Activated T-cell treated with anti-CD3 and anti-CD28 coated beads, Interleukin-2, amount 50 U/mL, for 48 hours (primary cell): ENCODE measurements at places on chromosomes 2 and 18.

DNA sequence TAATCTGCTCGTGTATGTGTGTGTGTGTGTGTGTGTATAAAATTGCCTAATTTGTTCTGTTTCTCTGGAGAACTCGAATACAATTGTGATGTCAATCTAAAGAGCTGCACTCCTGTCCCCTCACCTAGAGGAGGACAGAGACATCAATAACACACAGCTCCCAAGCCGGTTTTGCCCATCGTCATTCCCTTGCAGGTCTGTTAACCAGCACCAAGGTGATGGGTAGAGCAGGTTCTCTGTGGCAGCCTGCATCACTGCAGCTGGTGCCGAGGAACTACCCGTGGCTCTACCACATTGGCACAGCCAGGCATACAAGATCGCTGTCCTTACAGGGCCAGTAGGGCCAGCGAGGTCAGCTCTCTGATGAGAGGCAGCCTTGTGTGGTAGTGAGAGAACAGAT is 41.0 kb downstream of the LBH start:
- no peak for DNase-seq

- no peak for DNase-seq
Measured at GRCh38 chr2:72085036-72085435, 62.6 kb downstream of the CYP26B1 start.

DNA sequence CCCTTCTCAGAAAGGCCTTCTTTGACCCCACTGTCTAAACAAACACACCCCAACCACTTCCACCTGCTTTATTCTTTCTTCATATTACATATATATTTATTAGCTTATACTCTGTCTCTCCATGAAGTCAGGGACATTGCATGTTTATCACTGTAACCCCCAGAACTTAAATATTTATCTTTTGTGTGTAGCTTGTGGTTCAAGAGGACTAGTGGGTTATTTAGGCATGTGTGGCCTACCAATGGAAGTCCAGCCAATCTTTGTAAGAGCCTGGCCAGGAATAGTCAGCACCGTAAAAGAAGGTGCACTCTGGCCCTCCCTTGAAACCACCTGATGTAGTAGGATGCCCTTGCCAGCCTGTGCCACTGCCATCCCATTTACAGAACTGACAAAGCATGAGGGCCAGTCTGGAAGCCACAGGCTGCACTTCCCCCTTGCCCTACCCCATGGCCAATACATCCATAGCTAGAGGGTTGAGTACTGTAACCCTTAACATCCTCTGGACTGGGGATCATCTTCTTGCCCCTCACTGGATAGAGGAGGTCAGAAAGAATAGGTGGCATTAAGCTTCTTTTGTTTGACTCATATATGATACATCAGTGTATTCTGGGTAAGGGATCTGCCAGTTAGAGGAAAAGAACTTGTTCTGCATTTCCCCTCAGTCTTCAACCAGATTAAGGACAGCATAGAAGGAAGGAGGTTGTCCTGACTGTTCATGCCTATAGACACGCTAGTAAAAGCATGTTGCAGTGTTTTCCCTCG is 4.9 kb downstream of the NEMP2 start:
- DNase-seq, result no peak

GRCh38 chr18:2894131-2894840 is 47.5 kb downstream of the EMILIN2 start:
- DNase-seq, result peak; percentile 7

- no peak for DNase-seq
Measured at GRCh38 chr2:152942940-152943440, 224.6 kb downstream of the ARL6IP6 start.

- no peak for DNase-seq
Measured at GRCh38 chr2:32485399-32485798, 128.6 kb downstream of the BIRC6 start.

DNA sequence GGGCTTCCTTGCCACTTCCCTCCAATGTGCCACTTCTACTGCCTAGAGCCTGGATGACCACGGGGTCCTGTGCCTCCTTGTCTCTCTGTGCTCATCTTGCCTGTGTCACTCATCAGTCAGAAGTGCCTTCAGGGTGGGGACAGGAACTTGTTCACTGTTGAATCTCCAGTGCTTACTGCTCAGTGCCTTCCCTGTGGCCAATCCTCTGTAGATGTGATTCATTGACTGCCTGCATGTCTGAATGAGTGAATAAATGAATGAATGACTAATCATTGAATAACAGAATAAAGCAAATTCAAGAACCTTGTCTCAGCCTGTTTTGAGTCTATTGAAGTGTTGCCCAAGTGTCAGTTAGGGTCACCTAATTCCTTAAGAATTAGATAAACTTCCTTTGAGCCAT is 42.3 kb upstream of the FAM136A start:
- DNase-seq, result no peak

DNA sequence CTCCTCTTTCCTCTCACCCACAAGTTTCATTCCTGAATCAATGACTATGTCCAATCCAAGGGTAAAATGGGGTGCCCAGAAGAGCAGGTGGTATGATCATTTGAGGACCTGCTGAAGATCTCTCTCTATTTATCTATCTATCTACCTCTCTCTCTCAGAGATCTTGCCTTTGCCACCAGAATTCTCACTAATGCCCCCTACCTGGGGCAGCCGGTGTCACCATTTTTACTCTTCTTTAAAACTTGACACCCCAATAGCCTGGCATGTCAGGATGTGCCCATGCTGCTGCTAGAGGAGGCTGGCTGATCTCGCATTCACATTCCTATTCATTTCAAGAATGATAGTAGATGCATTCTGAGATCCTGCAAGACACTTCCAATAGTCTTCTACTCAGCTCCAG is 24.3 kb upstream of the RPIA start:
- no peak for DNase-seq

GRCh38 chr2:47357483-47357882 is 45.5 kb upstream of the MSH2 start:
- DNase-seq, result no peak

- no peak for DNase-seq
Measured at GRCh38 chr18:48843162-48843561, 107.6 kb downstream of the SMAD7 start.

- DNase-seq, result no peak
Measured at GRCh38 chr2:160666154-160667060, 172.8 kb upstream of the RBMS1 start.

DNA sequence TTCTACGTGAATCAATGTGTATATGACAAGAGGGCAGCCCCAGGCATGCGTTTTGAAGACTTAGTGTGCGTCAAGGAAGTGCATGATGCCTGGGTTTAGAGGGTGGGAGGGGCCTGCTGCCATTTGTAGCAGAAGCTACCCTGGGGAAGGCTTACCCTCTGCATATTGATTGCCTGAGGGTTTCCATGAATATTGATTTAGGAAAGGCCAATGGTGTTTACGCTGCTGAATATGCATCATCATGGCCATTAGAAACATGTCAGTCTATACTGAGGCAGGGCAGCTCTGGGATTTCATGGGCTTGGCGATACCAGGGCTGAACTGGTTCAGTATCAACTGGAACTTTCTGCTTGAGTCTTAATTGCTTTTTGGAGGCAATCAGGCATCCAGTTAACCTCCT is 259.3 kb downstream of the DCDC2C start:
- no peak for DNase-seq

- DNase-seq, result no peak
Measured at GRCh38 chr18:335733-336132, 67.9 kb upstream of the THOC1 start.

DNA sequence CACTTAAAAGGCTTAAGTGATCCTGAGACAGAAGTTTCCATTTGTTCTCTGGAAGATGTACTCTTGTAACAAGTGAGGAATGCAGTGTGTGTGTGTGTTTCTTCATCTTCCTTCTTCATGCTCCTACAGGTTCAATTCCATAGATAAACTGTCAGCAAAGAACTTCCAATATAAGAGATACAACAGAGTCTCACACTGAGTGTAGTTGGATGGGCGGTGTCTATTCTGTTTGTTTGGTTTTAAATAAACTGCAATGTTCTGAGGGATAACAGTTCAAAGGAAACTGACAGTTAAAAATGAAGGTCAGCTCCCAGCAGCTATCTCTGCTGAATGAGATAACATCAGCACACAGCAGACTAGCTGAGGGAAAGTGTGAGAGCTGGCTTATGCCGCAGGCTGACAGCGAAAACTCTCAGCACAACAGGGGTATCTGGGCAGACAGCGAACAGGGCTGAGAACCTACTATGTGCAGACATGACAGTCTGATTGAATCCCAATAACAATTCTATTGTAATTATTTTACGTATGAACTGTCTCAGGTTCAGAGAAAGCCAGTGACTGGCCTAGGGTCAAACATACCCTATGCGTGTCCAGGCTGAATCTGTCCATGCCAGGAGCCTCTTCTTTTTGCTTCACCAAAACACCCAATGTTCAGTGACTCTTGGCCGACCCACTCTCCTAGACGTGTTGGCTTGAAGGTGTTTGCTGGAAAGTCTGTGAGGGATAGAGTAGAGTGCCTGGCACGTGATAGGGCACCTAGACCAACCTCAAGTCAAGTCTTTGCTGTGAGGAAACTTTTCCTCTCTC is 201.9 kb upstream of the TRIB2 start:
- DNase-seq, result no peak

- no peak for DNase-seq
Measured at GRCh38 chr18:10289951-10290637, 164.3 kb upstream of the APCDD1 start.

GRCh38 chr2:85681372-85681763 is 12.8 kb upstream of the GNLY start:
- DNase-seq, result no peak

- DNase-seq, result no peak
Measured at GRCh38 chr2:98985905-98986666, 50.1 kb upstream of the CRACDL start.

- no peak for DNase-seq
Measured at GRCh38 chr2:197148401-197148800, 162.2 kb downstream of the ANKRD44 start.

GRCh38 chr2:205845446-205845845 is 163.1 kb downstream of the NRP2 start:
- no peak for DNase-seq

- DNase-seq, result peak; percentile 39
Measured at GRCh38 chr2:148674063-148675020, 29.8 kb downstream of the EPC2 start.

DNA sequence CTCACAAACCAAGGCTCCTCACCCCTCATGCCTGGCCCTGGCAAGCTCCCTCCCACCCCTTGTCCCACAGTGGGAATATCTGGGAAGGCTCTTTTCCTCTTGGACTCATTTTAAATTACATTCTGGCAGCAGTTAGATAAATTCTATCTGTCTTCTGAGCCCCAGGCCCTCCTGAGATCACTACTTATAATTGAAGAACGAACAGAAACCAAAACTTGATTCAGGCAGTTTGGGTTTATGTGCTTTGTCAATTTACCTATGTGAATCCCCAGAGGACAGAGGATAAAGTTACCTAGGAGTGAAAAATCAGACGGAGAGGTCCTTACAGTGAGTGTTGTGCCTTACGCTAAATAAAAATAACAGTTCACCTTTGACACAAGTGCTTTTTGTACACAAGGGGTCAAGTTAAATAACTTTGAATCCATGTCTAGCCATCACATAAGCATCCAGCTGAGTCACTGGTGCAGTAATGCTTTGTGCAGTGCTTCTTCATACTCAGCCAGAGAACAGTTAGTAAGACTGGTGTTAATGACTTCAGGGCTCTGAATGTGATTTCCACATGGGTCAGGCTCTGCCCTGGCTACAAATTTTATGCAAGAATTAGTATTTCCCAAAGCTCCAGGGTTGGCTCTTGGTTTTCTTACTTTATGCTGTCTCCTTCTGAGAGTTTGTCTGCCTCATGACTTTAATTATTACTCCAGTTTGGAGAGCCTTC is 329.3 kb downstream of the INSIG2 start:
- no peak for DNase-seq

DNA sequence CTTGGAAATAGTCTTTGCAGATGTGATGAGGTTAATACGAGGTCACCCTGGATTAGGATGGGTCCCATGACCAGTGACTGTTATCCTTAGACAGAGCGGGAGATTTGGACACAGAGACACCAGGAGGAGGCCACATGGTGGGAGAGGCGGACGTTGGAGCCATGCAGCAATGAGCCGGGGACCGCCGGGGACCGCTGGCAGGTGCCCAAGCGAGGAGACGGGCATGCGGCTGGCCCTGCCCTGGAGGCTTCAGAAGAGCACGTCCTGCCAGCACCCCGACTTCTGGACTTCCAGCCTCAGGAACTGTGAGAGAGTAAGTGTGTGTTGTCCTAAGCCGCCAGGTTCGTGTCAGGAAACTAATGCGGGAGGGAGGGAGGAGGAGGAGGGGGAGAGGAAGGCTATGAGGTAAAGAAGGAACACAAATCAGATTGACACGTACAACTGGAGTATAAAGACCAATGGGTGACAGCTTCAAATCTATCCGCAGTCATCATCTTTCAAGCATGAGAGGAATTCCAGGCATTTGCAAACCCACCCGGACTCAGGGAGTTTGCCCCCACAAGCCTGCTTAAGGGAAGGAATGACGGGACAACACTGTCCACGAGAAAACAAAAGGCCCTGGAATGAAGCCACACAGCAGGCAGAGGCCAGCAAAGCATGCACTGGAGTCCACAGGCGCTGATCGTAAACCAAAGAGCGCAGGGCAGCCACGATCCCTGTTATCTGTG is 11.6 kb upstream of the BOK start:
- no peak for DNase-seq

DNA sequence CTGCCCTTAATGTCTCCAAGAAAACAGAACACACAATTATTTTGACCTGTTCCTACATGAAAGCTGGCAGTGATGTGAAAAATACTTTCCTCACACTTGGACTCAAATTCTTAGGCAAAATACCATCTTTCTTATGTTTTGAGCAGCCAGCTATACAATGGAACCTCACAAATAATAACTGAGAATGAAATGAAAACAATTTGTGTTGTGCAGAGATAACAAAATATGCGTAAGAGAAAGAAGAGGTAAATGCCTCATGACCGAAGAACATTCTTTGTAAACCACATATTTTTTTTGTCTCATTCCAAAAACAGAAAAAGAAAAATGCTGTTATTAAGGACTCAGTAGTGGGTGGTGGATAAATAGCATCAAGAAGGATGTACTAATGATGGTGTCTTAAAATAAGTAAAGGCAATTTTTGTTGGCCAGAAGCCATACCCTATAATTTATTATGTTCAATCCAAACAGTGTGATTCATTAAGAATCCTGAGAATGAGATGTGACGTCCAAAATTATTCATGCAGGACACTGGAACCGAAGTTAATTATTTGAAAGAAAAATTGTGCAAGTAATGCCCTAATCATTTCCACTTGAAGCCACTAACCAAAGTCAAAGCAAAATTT is 193.0 kb upstream of the NETO1 start:
- DNase-seq, result no peak

GRCh38 chr2:33304032-33304864 is 172.2 kb upstream of the RASGRP3 start:
- DNase-seq, result no peak

- DNase-seq, result no peak
Measured at GRCh38 chr2:62234755-62235655, 39.1 kb downstream of the B3GNT2 start.
